Kasumi-1 (cell line): ENCODE measurements at places on chromosomes 6 and 20.

DNA sequence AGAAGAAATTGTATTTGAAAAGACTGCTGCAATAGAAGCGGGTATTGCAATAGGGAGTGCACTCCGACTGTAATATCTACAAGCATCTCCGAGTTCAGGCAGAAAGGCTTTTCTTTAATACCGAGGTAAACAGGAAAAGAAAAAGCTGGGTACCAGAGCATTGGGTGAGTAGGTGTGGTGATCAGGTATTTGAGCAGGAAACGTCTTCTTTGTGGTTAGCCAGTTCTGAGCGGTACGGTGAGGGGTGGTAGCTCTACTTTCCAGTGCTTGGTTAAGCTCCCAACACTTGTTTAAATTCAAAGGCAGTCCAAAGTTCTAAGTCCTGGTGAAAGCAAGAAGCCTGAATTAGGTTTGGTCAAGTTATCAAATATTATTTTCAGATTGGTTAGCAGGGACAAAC is 404.1 kb downstream of the LMBRD1 start:
- DNase-seq, result no peak

DNA sequence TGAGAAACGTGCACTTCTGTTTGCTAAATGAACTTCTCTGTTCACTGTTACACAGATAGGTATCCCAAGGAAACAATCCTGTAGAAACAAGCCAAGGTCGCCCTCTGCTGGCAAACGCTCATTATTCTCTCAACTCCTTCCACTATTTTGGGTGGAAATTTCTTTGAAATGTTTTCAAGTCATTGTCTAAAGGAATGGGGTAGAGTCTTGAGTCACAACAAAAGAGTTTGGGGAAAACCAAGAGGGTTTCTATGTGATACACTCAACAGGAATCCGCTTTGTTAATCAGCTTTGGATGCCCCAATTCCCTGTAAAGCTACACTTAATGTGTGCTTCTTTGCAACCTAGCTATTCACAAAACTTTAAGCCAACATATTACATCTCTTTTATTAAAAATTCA is 4.6 kb upstream of the RAE1 start:
- DNase-seq, result peak; percentile 84

- DNase-seq, result peak; percentile 26
Measured at GRCh38 chr20:53865901-53866793, 204.2 kb downstream of the BCAS1 start.

DNA sequence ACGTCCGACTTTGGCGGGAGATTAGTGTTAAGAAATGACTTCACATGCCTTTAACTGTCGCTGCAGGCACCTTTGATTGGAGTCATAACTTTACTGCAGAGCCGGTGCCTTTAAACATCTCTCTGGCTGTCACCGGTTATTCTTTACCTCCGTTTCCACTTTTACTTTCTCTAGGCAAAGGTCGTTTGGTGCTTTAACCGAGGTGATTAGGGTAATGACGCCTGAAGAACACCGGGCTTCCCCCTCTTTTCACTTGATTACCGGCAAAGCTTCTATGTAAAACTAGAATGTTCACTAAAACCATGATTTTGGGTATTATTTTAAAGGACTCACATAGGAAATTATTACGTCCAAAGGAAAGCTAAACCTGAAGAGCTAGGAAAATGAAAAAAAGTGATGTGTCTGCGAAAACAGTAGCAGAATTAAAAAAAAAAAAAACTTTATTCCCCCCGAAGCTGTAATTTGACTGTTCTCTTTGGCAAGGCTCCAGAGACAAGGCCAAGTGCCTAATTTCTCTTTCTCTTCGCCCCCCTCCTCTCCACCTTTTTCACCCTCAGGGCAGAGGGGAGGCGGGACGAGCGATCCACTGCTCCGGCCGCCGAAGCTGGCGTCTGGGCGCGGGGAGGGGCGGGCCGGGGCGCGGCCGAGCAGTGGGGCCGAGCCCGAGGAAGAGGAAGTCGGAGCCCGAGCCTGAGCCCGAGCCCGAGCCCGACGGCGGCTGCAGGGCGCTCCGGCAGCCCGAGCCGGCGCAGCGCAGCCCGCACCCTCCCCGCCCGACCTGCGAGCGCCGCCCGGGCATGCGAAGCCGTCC is at the start of gene PLEKHG1:
Gene PLEKHG1, plus strand, starts transcription at position 687 of the 811 bp plus-strand sequence. CDS start 133,797 bp downstream, outside the sequence.
- peak; percentile 40 for DNase-seq

DNA sequence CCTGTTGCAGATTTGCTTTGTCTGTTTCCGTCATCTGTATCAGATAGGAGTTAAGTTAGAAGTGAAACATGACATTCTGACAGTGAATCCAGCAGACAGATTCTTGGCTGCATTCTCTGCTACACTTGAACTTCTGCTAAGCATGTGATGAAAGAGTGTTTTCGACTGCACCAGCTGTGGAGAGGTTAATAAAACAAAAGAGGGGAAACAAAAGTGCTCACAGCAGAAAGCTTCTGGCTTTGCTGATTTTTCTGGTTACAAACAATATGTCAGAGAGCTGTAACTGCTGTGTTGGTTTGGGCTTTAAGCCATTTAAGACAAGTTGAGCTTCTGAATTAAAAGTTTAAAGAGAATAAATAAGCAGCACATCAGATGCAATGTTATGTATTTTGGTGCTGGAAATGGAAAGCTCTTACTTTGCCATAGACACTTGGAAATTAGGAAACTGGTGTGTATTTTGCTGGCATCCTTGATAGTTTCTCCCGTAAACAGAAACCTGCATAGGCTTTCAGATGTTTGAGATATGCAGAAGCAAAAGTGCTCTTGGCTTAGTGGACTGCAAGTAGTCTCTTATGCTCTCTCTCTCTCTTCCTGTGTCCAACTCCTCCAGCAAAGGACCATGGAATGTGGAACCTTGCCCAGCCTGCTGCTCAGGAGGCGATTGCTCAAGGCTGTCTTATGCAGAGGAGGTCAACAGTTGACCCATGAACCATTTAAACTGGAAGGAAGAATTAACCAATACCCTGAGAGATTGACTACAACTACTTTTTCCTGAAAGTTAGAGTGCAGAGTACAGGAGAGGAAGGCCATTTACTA is 104.9 kb downstream of the RPS12 start:
- no peak for DNase-seq

- peak; percentile 28 for DNase-seq
Measured at GRCh38 chr6:163291622-163292021, 122.9 kb upstream of the QKI start.

DNA sequence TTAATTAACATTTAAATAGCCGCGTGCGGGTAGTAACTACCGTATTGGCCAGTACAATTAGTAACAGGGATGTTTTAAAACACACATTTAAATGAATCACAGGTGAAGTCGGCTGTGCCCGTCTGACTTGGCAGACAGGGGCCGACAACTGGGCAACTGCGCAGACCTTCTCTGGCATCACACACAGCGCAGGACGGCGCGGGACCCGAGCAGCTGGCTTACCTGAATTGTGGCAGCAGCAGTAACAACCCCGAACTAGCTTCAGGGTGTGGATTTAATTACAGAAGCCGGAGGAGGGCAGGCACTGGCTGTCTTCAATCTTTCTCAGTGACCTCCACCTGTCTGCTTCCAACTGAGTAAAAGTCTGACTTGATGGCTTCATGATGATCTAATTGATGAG is 91.7 kb downstream of the DACT2 start:
- DNase-seq, result no peak

- no peak for DNase-seq
Measured at GRCh38 chr20:7712661-7713060, 227.6 kb downstream of the HAO1 start.

- DNase-seq, result no peak
Measured at GRCh38 chr6:143374014-143374413, 76.5 kb downstream of the ADAT2 start.

- DNase-seq, result no peak
Measured at GRCh38 chr6:154080461-154081189, 41.6 kb downstream of the OPRM1 start.

GRCh38 chr20:52748990-52749389 is 223.2 kb upstream of the TSHZ2 start:
- DNase-seq, result no peak

- DNase-seq, result peak; percentile 13
Measured at GRCh38 chr6:139343052-139343750, 31.2 kb downstream of the CITED2 start.

DNA sequence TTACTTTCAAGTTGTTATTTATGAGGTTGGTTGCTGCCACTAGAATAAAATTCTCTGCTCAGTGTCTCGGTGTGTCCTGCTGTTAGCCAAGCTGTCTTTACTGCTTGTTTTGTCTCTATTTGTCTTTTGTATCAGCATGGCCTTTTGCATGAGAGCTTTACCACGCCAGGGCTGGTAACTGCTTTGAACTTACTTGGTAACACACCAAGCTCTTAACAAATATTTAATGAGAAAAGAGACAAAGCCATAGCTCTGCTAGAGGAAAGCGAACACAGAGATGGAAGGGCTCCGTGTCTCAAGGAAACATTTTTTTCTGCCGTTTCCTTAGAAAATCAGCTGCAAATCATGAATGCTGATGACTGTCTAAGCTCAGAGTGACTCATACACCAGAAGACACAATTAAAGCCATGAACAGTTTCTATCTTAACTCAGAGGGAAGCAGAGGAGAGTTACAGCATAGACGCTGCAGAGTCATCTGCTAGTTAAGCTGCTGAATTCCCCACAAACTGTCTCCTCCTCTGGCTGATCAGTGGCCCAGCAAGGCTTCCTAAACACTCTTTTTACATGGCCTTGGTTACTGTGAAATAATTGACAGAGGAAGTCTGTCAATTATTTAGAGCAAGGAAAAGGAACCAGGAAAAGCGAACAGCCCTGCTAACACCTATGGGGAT is 44.8 kb downstream of the AGPAT4 start:
- DNase-seq, result peak; percentile 30

DNA sequence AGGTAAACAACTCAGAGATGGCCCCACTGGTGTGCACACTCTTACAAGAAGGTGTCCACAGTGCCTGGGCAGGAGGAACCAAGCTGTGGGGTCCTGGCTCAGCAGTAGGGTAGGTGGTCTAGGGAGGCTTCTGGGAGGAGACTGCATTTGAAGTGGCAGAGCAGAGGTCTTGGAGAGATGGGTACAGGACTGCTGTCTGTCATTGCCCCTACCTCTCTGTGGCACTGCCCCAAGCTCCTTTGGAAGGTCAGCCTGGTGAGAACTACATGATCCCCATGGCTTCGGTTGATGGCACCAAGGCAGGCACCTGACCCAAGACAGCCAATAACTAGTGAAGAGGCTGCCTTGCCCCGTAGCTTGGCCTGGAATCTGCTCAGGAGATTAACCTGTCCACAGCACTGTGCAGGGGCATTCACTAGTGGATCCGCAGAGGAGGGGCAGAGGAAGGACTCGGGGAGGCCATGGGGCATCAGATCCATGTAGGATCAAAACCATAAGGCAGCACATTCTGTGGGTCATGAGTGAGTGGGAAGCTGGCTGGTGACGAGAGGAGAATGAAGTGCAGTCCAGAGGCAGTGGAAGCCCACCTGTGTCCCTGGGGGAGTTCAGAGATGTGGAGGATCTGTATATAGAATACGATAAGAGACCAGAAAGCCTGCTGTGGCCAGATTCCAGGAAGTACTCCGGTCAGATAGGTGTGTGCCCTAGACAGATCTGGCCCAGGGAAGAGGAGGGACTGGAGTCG is 162.0 kb downstream of the GRM4 start:
- no peak for DNase-seq

DNA sequence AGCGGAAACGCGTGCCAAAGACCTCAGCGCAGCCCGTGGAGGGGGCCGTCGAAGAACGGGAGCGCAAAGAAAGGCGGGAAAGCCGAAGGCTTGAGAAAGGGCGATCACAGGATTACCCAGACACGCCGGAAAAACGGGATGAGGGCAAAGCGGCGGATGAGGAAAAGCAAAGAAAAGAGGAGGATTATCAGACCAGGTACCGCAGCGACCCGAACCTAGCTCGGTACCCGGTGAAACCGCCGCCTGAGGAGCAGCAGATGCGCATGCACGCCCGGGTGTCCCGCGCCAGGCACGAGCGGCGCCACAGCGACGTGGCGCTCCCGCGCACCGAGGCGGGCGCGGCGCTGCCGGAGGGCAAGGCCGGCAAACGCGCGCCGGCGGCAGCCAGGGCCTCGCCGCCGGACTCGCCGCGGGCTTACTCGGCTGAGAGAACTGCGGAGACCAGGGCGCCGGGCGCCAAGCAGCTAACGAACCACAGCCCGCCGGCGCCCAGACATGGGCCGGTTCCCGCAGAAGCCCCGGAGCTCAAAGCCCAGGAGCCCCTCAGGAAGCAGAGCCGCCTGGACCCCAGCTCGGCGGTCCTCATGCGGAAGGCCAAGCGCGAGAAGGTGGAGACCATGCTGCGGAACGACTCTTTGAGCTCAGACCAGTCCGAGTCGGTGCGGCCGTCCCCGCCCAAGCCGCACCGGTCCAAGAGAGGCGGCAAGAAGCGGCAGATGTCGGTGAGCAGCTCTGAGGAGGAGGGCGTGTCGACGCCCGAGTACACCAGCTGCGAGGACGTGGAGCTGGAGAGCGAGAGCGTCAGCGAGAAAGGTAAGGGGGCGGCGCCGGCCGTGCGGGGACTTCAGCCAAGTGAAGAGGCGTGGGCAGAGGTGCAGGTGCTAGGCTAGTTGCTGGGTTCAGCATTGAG is 296.2 kb downstream of the RIMS1 start:
- no peak for DNase-seq

GRCh38 chr20:24668384-24668702 is 198.9 kb downstream of the SYNDIG1 start:
- DNase-seq, result no peak

- DNase-seq, result no peak
Measured at GRCh38 chr20:13325796-13326340, 104.8 kb downstream of the ISM1 start.

DNA sequence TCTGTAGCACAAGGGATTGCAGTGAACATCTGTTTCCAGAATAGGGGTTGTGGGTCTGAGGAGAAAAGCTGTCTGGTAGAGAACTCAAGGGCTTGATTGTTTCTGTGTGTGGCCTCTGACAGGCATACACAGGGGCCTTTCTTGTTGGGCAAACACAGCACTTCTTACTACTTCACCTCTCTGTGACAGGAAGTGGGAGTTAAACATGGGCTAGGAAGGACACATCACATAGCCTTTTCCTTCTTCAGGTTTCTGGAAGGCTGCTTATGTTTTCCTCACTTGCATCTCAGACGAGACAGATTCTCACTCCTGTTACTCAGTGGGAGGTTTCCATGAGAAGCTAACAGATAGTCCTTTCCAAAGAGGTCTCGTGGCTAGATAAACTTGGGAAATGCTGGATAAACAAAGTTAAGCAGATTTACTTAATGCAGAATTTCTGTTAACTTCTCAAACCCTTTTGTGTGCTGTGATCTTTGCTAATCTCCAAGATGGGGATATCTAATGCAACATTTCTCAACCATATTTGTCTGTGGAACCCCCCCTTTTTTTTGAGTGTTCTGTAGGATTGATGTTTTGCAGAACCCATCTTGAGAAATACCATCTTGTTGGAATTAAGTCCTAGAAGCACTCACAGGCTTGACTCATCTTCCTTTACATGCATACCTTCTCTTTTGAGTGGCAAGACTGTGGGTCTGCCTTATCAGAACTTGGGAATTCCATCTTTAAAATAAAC is 41.9 kb upstream of the RNF8 start:
- no peak for DNase-seq

DNA sequence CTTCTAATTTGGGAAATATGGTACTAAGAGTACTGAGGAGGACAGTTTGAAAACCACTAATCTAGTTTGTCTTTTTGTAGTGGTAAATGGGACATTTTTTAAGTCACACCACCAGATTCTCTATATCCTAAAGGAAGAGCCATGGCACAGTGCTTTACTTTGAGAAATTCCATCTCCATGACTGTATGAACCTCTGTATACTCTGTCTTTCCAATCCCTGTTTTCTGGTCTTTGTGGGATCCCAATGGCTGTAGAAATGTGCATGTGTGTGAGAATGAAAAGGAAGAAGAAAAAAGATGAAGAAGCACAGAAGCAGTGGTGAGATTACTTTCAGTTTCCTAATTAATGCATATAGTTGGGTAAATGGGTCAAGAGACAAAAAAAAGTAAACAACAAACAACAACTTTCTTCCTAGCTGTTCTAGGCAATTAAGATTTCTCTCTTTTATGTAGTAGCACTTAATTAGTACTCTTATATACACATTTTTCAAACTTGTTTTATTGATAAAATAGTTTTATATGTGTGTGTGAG is 141.2 kb upstream of the HCRTR2 start:
- no peak for DNase-seq
